ENCODE measurements at places on chromosomes 3 and 15.

- DNase-seq, result no peak
Measured at GRCh38 chr15:56460071-56460470, 4.9 kb downstream of the MNS1 start.

DNA sequence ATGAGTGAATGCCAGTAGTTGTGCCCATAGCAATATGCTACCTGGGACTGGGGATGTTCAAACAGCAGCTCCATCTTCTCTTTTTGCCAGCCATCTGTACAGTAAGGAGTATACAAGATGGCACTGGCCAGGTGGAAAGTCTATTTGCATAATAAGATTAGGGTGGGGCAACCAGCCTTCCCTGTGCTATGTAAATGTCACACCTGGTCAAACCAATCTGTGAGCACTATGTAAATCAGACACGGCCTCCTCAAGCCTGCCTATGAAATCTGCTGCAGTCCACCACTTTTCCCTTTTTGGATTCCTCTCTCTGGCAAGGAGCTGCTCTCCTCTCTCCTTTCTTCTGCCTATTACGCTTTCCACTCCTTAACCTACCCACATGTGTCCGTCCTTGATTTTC lies 53.0 kb downstream of the C3orf80 start:
- no peak for DNase-seq

GRCh38 chr15:85570336-85570735 lies 189.9 kb downstream of the AKAP13 start:
- DNase-seq, result no peak

DNA sequence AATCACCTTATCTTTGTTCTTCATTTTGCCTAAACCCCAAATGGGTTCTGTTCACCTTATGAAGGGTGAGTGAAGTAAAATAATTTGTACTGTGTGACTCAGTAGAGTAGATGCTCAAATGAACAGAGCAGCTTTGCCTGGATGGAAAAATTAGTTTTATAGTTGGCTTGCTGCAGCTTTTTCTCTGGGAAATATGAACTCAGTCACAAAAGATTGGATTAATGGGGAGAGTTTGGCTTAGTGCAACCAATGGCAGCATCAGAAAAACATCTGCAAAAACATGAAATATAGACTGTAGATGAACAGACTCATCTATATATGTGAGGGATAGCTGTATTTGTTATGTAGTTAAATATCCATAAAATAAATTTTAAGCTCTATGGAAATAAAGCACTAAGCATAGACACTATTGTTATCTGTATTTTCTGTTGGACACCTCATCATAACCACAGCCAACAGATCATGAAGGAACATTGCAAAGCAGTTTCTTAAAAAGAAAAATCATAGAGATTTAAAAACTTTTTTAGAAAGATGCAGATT lies 181.3 kb downstream of the ECT2 start:
- no peak for DNase-seq

- no peak for DNase-seq
Measured at GRCh38 chr15:74417225-74417624, 16.5 kb downstream of the SEMA7A start.

DNA sequence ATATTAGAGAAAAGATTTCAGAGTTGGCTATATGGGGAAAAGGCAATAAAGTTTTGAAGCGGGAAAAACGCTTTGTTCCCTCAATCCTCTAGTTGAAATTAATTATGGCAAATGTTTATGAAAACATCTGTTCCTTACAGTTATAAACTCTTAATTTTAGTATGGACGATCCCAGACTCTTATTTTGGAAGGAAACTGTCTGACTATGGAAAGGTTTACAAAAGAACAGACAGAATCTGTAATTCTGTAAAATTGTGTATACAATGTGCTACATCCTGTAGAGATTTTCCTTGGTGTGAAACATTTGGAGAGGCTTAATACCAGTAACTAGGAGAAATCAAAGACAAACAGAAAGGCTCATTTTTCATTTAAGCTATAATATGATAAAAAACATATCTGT lies 311.8 kb downstream of the TBC1D5 start:
- DNase-seq, result no peak

DNA sequence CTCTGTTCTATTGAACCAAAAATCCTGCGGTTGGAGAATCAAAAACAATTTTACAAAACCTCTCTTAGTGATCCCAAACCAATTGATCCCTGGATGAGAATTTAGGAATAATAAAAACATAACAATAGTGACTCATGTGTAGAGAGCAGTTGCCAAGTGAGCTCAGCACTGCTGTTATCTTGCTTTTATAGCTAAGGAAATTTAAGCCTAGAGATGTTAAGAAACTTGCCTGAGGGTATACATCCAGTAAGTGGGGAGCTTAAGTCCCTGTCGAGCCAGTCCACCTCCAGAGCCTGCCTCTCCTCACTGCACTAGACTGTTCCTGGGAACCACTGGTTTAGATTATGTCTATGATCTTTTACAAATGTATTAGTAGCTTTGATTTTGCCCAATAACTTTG lies 358.4 kb upstream of the LMCD1 start:
- DNase-seq, result no peak

DNA sequence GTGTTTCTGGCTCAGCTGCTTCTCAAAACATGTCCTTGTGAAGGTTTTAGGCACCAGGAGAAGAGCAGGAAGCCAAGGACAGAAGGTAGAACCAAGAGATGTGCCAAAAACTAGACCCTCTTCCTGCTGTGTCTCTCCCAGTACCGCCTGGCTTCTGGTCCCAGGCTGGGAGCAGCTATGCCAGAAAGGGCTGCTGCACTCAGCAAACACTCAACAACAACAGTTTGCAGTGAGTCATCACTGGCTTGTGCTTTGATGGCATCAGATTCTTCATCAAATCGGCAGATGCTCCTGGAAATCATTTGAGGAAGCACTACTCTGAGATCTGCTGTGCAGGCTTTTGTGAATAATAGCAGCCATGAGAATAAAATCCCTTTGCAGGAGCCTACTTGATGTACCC lies 63.2 kb downstream of the DGKG start:
- no peak for DNase-seq

DNA sequence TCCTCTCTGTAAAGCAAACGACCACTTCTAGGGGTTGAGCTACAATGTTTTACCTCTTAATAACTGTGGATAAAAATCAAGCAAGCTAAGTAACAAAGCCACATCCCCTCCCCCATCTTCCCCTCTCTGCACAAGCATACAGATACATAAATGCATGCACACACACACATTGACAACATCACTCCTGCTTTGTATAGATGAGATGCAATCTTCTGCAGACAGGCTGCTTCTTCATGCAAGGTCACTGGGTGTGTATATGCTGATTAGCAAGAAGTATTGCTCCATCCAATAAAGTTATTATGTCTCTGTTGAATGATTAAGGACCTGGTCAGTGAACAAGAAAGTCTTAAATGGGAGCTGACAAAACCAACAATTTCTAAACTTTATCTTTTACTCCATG lies 8.8 kb upstream of the ATP11B start:
- DNase-seq, result no peak

DNA sequence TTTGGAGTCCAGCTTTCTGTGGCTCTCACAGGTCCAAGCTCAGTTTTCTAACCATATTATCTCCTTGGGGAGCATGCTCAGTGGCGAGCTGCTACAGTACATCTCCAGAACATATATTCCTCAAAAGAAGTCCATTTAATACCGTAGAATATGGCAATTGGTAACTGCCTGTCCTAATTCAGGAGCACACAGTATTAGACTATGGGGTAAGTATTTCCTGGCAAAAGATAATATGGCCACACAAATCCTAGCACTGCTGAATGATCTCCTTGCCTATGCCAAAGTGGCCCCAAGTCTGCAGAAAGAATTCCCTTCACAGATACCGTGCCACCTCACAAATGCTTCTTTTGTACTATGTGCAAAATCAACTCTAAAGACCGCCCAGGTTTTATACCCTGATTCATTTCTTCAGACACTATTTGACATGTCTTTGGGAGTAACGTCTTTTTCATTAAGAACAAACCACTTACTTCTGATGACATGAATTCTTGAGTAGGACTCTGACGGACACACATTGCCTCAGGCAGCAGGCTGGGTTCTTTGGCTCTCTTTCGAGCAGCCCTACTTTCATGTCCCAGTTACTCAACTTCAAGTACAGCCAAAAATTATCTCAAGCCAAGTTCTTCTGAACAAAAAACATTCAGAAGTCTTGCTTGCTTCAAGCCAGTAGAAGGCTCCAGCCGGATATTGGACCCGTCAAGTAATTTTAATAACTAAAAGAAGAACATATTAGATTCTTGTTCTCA lies 368.3 kb upstream of the DCBLD2 start:
- no peak for DNase-seq

GRCh38 chr3:196135693-196136639 lies 54.1 kb upstream of the TFRC start:
- no peak for DNase-seq

- no peak for DNase-seq
Measured at GRCh38 chr15:38536201-38536676, 28.4 kb downstream of the RASGRP1 start.

DNA sequence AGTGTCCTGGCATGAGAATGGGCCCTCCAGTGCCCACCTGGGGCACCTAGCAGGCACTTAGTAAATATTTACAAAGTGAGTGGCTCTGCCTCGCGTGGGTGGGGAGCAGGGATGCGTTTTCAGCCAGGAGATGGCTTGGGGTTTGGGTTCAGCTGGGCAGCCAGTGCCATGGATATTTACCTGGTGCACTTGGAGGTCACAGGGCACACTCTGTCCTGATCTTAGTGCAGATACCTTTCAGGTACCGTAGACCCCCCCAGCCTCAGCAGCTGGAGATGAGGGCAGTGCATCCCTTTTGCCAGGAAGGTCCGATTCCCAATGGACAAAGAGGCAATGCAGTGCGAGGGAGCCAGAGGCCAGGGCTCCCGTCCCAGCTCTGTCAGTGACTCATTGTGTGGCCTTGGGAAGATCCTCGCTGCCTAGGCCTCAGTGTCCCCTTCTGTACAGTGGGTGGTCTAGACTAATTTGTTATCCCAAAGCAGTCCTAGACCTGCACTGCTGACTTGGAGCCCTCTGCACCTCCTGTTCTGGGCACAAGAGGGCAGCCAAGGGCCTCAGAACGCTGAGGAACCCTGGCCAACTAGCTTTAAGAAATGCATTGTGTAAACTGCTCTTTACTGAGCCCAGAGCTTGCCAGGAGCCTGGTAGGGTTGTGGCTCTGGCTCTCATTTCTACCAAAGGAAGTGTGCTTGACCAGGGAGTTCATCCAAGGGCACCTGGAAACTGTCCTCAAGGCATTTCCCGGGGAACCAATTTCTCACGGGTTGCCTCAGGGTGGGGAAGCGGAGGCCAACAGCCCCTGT lies 16.0 kb downstream of the HDAC11 start:
- DNase-seq, result peak; percentile 66

DNA sequence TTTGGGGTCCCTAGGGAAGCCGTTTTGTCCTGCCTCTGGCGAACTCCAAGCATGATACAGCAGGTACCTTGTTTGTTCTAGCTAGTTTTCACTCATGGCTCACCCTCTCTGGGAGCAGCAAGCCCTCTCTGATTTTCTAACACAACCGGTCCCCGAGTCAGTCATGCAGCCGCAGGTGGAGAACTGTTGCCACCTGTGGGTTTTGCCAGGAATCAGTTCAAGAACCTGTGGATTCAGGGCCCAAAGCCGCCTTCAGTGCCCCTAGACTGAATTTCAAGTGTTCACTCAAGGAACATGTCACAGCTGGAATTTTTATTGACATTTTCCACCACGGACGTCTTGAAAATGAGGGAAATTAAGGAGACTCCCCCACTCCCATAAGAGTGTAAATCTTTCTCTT lies 13.3 kb upstream of the LRRK1 start:
- DNase-seq, result no peak

- no peak for DNase-seq
Measured at GRCh38 chr3:96213393-96213792, 601.0 kb upstream of the EPHA6 start.

DNA sequence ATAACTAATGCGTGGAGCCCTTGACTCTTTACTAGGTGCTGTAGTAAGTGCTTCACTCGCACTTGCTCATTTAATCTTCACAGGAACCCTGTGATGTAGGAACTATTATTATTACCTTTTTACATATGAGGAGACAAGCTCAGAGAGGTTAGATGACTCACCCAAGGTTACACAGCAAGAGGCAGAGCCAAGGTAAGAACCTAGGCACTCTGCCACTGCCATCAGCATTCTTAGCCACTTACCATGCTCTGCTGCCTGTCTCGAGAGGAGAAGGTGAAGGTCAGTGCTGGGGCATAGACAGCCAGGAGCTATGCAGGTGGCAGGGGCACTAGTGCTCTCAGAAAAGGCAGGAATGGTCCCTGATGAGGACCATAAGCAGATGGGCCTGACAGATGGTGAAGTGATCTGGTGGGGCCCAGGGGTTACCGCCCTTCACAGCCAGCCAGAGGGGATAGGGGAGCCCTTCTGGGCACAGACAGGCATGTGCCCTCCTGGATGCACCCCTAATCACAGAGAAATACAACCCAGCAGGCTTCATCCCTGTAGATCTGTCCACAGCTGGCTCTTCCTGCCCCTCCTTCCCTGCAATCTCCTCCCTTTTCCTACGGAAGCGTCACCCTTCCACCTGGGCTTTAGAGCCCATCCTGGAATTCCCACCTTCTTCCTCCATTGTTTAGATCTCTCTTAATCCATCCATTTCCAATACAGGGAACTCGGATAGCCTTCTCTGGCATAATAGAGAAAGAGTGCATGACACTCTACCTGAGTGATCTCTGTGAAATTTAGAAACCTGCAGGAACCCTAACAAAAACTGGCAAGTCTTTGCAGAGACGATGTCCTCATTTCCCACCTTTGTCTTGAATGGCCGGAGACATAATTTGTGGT lies 26.9 kb downstream of the ABTB1 start:
- DNase-seq, result no peak

DNA sequence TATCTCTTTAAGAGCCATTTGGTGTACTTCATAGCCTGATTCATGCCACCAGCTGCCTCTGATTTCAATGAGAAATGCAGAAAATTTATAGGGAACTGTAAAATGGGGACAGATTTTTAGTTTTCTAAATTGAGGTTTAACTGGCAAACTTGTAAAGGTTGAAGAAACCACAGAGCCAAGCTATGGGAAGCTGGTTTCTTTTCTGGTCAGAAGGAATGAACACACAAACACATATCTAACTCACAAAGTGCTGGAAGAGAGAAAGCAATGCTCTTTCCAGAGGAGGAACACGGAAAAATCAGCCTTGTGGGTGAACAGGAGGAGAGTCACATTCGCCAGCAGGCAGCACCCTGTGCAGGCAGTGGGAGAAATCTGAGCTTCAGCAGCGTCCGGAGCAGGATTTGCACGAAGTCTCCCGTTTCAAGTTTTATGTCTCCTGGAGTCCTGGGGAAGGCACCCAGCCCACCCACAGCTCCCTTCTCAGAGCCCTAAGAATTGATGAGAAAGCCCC lies 481 bp downstream of the MASP1 start:
- no peak for DNase-seq

Data from activated gamma-delta T cell treated with Interleukin-2 at 50 U/mL for 16 hours (primary cell).